Small intestine (tissue), 16 donors: ENCODE measurements at places on chromosomes 5 and 9. TPM values are rescaled to one million over a fixed set of nuclear protein-coding genes. Genes with fewer than 3 reads are reported as not detected.

DNA sequence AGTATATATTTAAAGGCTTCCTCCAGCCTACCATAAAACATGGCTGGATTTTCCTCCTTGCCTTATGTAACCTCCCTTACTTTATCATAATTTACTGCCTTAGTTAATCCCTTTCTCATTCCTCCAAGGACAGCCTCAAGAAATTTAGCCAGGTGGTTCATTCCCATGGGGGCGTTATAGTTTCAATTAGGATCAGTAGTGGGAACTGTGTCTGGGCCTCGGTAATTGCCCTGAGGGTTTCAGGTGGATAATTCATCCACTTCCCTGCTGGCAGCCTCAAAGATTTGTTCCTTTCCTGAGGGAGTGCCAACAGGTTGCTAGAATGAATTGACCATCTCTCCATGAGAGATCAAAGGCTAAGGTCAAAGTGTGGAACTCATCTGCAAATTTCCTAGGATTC lies 4.3 kb upstream of the GM2A start:
- no peaks in the 10 kb centered on the region for H3K4me1 ChIP-seq
- peak; percentile 39 for DNase-seq
- no peak overlapping the region for H3K27ac ChIP-seq
- no peaks in the 10 kb centered on the region for H3K27me3 ChIP-seq
- H3K36me3 ChIP-seq = no peaks in the 10 kb centered on the region
- H3K4me3 ChIP-seq = no peak overlapping the region

GRCh38 chr5:448061-448765 lies 5.2 kb downstream of the EXOC3 start:
- no peak overlapping the region for H3K4me3 ChIP-seq
- DNase-seq = no peak
- no peak overlapping the region for H3K27ac ChIP-seq
- H3K36me3 ChIP-seq = peaks cover 22% of the 10 kb centered on the region
- H3K4me1 ChIP-seq = no peaks in the 10 kb centered on the region

- H3K4me1 ChIP-seq = peaks cover 7% of the 10 kb centered on the region
- no peaks in the 10 kb centered on the region for H3K36me3 ChIP-seq
- no peak overlapping the region for H3K4me3 ChIP-seq
- peak overlapping the region; percentile 64 for H3K27ac ChIP-seq
- no peaks in the 10 kb centered on the region for H3K27me3 ChIP-seq
Observed at GRCh38 chr5:78675956-78676730, 27.6 kb upstream of the LHFPL2 start.

DNA sequence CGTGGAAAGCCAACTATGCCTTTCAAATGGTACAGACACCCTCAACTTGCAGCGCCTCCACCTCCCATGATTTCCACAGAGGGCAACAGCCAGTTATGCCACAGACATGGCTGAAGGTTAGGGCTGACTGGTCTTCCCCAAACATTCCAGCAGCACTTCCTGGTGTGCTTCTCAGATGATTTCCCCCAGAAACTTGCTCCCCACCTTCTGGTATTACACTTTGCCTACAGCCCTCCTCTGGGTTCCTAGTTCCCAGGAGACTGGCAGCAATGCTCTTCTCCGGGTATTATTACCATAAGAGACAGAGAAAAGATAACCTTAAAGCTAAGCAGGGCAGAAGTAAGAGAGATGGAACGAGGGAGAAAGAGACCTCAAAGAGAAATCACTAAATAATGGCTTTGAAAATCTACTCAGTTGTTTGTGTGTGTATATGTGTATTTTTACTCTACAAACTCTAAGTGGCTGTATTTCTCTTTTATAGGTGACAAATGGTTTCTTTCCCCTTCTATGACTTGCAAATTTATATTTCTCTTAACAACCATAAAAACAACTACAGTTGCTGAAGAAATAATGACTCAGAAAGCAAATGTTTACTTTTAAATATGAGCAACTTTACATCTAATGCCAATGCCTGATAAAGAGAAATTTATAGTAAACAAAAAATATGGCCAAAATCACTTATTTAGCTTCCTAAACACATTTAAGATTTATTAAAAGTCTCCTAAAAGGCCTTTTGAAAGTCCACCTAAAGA lies 133.8 kb downstream of the PDE4D start:
- no peaks in the 10 kb centered on the region for H3K27me3 ChIP-seq
- no peak overlapping the region for H3K27ac ChIP-seq
- H3K4me1 ChIP-seq = no peaks in the 10 kb centered on the region
- H3K4me3 ChIP-seq = no peak overlapping the region
- no peak for DNase-seq

DNA sequence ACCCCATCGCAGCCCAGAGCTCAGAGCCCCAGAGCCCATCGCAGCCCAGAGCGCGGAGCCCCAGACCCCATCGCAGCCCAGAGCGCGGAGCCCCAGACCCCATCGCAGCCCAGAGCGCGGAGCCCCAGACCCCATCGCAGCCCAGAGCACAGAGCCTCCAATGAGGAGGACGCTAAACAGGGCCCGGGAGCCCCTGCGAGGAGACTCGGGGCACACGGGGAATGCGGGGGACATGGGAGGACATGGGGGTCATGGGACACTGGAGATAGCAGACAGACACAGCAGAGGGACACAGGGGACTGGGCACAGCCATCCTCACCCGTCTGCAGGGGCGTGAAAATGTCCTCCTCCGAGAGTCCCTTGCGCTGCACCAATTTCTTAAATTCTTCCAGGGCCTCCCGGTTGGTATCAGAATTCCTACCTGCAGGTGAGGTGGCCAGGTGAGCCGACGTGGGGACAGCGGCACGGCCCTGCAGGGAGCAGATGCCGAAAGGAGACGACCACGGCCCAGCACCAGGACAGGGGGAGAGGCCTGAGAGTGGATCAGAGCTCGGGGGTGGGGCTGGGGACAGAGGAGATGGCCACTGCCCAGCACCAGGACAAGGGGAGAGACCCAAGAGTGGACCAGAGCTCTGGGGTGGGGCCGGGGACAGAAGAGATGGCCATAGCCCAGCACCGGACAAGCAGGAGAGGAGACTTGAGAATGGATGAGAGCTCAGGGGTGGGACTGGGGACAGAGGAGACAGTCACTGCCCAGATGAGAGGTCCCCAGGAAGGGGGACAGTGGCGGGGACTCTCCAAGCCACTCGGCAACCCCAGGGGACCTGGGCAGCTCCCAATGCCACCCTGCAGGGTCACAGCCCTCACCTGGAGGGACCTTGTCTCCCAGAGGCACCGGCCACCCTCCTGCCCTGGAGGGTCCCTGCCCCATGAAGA lies 2.8 kb downstream of the OBP2B start:
- H3K27me3 ChIP-seq = peaks cover 3% of the 10 kb centered on the region
- no peak for DNase-seq
- no peaks in the 10 kb centered on the region for H3K36me3 ChIP-seq

The FBXO38 gene
- 16.3 TPM for polyA plus RNA-seq

GRCh38 chr5:170648541-170648940 lies 135.0 kb upstream of the GABRP start:
- no peak overlapping the region for H3K27ac ChIP-seq
- peaks cover 5% of the 10 kb centered on the region for H3K27me3 ChIP-seq
- no peaks in the 10 kb centered on the region for H3K36me3 ChIP-seq
- DNase-seq = no peak
- H3K4me1 ChIP-seq = no peaks in the 10 kb centered on the region
